G401 (cell line): ENCODE measurements at places on chromosomes 6 and 20.
A peak's percentile ranks its signal among the peaks of the same experiment; 100 is the strongest.

GRCh38 chr6:5552243-5552642, 290.9 kb downstream of the FARS2 start:
- no peak for DNase-seq

DNA sequence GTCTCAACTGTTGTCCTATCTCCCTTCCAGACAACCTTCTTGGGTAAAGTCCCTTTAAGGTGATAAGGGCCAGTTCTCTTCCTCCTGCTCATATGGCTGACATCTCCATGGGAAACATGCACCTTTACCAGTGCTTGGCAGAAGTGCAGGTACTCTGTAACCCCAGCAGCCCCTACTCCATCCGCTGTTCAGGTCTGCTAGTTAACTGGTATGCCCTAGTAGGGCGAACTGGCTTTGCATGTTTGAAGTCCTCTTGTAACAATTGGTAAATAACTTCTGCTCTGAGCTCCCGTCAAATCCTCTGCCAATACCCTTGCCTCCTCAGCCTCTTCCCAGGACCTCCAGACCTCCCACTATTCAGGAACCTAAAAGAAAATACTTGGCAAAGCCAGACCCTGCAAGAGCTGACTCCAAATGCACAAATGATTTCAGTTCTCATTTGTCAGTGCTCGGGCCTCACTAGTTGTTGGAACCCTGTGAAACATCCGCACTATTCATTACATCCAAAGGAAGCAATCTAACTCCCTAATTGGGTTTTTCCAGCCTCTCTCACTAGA, 703.7 kb downstream of the MAFB start:
- no peak for DNase-seq

DNA sequence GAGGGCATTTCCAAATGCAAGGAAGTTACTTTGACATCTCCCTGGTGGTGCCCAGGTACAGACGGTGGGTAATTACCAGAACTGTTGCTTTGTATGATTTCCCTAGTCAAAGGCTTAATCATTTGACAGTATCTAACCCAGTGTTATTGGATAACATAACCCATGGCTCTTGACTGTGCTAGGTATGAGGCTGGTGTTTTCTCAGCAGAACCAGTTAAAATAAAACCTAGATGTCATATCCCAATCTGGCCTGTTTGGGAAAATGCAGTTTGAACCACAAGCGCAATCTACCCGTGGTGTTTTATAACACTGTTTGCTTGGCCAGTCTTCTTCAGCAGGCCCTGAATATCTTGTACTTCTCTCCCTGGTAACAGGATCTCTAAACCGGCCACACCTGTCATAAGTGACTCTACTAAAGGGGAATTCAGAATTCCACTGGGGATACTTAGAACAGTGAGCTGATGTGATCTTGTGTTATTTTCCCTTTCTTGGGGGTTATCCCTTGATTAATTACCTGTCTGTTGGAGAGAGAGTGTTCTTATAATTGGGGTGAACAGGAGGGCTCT, 32.8 kb downstream of the PPP1R14C start:
- no peak for DNase-seq

DNA sequence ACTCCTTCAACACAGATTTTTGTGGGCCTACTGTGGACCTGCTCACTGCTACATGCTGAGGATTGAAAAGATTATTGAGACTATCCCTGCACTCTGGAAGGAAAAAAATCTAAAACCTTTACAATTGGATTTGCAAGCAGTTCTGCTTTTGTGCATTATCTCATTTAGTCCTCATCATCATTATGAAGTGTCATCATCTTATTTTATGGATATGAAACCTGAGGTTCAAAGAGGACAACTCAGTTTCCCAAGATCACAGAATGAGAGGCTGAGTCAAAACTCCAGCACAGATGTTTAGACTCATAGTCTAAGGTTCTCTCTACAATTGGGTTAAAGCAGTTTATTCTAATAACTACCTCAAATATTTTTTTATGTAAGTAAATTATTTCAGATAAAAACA, 160.2 kb upstream of the MARCKS start:
- no peak for DNase-seq

DNA sequence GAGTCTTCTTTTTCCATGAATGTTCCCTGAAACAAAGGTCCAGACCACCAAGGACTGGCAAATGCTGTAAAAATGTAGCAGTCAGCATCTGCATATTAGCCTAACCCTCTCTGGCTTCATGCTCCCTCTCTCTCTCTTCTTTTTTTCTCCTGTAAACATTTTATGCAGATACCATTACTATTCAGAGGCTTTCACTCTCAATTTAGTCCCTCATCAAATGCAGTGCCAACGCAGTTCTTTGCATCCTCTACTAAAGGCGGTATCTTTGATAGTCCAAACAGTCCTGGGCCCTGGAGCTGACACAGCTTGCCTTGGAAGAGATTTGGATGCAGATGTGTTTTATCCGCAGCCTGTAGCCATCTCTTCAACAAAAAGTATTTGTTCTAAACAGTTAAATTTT, 167.1 kb upstream of the MMS22L start:
- no peak for DNase-seq

DNA sequence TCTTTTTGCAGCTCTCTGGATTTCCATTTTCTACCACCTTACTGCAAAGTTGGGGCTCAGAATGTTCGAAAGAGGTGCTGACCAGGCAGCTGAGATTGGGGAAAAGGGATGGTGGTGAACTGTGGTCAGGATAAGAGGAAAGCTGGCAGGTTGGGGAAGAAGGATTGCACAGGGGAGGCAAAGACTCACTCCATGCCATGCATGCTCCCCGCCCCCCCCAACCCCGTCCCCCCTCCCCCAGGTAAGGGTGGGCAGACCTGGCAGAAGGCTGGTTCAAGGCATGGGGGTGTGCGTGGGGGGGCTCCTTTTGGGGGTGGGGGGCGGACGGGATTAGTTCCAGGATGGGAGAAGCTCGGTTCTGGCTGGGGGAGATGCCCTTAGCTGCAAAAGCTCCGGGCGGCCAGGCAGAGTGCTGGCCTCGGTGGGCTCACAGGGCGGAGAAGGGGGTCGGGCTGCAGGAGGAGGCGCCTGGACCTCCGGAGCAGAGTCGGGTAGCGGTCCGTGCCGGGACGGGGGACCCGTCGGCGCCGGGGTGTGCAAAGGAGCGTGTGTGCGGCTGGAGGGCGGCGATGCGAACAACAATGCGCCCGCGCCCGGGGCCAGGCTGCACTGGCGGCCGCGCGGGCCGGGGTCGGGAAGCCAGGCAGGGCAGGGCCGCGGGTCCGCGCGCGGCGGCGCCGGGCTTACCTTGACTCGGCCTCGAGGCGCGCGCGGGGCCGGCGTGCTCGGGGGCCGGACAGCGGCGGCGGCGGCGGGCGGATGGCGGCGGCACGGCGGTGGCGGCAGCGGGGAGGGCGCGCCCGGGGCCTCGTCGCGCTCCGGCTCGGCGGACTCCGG, 880 bp downstream of the ADNP start:
- DNase-seq: no peak

DNA sequence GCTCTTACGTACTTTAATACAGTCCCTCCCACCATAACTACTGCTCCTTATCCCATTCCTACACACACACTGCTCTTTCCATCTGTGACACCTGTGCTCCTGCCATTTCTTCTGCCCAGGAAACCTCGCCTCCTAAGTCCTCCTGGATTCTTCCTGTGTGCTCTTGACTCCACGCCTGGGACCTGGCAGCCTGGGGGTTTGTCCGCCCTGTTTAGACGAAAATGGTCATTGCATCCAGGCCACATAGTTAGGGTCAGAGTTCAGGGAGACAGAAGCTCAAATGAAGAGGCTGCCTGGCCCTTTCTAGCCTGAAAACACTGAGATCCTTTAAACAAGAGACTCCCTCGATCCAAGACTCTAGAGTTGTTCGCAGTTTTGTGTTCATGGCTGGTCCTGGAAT, 17.4 kb upstream of the CTNNBL1 start:
- no peak for DNase-seq

DNA sequence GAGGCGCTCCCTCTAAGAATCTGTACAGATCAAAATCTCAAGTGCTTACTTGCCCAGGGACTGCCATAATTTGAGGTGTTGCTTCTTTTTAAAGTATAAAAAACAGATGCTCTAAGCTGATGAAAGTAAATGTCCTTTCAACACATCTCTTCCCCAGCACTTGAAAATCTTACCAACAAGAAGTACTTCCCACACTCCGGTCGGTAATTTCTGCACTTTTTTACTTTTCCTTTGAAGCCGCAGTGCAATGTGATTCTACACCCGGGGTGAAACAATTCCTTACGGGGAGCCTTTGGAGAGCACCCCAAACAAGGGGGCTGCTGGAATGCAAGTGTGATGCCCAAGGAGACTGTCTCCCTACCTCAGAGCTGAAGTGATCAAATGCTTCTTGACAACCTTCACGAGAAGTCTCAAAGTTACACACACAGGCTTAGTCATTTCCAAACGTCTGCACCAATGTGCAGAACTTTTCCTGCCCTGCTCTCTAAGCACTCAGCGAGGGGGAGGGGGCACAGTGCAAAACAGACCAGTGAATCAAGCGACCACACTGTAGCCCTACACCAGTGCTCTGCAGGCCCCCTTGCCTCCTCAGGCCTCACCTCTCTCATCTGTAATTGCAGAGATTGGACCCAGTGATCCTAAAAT, 56.7 kb downstream of the ATXN1 start:
- no peak for DNase-seq

GRCh38 chr6:23181356-23182110, 612.2 kb downstream of the HDGFL1 start:
- peak; percentile 31 for DNase-seq

DNA sequence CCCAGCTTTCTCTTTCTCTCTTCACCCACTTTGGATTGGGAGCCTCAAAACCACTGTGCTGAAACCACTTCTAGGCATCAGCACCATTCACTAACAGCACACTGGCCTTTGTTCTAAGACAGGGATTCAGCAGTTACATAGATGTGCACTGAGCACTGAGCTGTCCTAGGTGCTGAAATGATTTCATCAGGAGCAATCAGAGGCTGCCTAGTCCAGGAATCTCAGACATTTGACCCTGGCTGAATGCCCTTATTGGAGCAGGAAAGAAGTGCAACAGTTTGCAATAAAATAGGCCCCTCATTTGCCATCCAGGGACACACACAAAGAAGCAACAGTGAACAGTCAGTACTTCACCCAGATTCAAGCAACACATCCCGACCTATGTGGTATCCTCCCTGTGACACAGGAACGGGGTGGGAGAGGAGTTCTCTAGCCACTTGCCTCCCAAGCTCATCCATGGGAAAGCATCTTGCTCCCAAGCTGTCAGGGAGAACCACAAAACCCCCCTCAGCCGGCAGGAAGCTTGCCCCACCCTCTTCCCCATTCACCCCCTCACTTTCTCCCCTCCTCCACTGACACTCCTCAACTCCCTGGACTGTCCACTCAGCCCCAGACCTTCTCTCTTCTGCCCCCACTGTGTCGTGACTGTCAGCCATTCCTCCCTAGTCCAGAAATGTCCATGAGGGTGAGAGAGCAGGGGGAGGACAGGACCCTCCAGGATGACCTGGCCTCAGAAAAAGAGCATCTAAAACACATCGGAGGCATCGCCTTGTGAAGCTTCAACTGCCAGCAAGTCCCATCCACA, 304.4 kb downstream of the PREX1 start:
- DNase-seq: no peak

DNA sequence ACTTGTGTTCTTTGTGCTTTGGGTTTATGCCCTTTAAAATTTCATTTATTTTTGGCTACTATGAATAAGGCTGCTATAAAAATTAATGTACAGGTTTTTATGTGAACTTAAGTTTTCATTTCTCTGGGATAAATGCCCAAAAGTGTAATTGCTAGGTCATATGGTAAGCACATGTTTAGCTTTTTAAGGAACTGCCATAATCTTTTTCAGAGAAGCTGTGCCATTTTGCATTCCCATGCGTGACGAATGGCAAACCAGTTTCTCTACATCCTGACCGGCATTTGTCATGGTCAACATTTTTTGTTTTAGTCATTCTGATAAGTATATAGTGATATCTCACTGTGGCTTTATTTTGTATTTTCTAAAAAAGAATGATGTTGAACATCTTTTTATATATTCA, 236.0 kb upstream of the SGK1 start:
- no peak for DNase-seq

GRCh38 chr6:24848461-24848860, 49.7 kb upstream of the ARMH2 start:
- no peak for DNase-seq

DNA sequence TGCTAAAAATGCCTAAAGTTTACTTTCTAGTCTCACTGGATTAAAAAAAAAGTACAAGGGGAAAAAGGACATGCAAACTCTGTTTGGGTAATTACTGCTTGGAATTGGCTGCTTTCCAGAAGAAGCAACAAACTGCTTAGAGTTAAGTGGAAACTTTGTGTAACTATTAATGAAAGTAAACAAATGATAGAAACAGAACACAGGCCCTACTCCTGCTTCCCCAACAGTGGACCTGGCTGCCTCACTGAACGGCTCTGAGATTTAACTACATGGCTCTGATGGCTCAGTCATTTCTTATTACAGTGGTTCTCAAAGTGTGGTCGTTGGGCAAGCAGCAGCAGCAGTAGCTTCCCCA, 108.5 kb downstream of the MAN1A1 start:
- no peak for DNase-seq

DNA sequence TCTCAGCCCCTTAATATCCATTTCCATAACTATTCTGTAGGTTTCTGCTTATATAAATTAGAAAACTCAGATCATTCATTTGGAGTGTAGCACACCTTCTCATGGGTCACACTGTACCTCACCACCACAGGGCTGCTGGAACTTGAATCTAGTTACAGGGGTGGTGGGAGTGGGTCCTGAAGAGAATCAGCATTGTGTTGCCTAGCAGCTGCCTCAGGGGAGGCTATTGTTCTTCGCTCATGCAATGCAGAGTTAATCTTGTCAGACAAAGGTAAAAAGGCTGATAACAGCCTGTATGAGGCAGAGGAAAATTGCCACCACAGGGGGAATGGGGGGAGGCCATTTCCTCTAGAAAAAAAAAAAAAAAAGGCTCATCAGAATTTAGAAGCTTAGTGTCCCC, 496.0 kb upstream of the ADGRB3 start:
- no peak for DNase-seq

GRCh38 chr20:38658879-38659596, 57.4 kb downstream of the ARHGAP40 start:
- peak; percentile 45 for DNase-seq

DNA sequence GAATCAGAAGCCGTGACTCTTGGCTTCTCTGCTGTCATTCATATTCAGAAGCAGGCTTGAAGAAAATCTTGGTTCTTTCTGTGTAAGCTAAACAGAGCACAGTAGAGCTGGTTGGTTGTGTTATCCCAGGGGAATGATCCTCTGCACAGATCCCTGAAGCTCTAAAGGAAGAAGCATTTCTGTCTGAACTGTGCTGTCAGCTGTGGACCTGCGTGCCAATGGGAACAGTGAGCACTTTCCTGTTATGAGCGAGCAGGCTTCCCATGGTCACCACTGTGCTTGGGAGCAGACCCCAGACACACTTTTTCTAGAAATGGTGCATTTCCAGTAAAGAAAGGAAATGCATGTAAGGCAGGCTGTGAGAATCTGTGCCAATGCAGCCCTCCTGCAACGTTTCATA, 490.2 kb downstream of the EPM2A start:
- DNase-seq: no peak

- DNase-seq: no peak
Observed at GRCh38 chr6:36643977-36644376, 34.5 kb upstream of the CDKN1A start.
